ENCODE measurements at places on chromosomes 4 and X.

GRCh38 chrX:69255441-69256290 lies 90.4 kb upstream of the PJA1 start:
- DNase-seq, result no peak

GRCh38 chr4:158799856-158800255 lies 31.0 kb downstream of the FNIP2 start:
- DNase-seq, result no peak

- peak; percentile 4 for DNase-seq
Observed at GRCh38 chr4:118352843-118353533, at the start of gene PRSS12. PRSS12 (minus strand) TSS chr4:118353003; CDS start chr4:118352720, 283 bp downstream.

- no peak for DNase-seq
Observed at GRCh38 chr4:61588621-61589402, 388.7 kb downstream of the ADGRL3 start.

- no peak for DNase-seq
Observed at GRCh38 chr4:119205690-119206089, 6.8 kb upstream of the USP53 start.

DNA sequence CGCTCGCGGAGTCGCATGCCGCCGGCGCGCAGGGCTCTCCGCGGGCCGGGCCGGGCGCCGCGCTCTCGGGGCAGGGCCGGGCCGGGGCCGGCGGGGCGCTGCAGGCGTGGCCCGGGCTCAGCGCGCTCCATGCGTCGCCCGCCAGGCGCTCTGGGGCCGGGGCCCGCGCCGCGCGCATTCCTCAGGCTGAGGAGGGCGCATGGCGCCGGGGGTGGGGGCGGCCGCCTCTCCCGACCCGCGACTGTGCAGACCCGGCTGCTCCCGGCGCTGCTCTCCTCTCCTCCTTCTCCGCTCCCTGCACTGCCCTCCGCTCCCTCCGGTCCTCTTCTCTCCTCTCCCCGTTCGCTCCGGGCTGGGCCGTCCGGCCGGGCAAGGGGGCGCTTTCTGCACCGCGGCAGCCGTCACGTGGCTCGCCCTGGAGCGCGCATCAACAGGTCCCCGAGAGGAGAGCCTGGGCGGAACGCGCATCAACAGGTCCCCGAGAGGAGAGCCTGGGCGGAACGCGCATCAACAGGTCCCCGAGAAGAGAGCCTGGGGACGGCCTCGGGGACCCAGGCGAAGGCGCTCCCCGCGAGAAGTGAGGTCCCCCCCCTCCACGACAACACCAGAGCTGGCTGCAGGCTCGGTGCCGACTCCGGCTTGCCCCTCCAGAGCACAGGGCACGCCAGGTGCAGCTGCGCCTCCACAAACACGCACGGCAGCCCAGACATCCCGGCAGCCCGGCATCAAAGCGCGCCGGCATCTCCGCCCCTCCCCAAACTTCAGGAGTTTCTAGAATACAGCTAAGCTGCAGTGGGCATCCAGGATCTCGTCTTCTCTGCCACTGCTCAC lies 12.9 kb downstream of the PPP2R3B start:
- no peak for DNase-seq

DNA sequence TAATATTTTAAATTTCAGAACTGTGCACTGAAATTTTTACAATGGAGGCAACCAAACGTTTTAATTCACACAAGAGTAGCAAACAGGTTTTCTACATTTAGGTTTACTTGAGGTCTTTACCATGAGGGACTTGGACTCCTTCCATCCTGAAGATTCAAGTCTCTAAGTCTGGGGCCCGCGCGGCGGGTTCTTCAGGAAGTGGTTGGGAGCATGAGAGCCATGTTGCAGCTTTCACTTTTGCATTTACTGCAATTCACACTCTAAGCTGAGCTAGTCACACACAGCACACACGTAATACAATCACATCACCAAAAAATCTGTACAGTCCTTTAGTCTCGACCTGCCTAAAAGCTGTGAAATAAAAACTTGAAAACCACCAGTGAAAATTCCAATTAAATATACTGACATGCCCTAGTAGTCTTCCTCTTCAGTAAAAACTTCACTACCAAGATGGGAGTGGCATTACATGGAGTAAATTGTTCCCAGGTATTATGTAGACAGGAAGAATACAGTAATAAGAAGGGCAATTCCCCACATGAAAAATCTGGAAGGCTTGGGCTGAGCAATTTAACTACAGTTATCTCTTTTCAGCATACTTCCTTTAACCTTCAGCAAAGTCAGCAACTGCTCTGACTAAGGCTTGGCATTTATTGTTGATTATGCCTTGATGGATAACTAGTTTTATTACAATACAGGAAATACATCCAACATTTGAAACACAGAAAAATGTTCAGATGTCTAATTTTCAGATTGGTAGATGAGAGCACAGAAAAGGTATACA lies 571.1 kb upstream of the DIPK2B start:
- DNase-seq, result no peak

GRCh38 chr4:73415807-73416238 lies 11.7 kb downstream of the ALB start:
- DNase-seq, result no peak

GRCh38 chrX:2781226-2781571 lies 29.4 kb downstream of the XG start:
- no peak for DNase-seq

DNA sequence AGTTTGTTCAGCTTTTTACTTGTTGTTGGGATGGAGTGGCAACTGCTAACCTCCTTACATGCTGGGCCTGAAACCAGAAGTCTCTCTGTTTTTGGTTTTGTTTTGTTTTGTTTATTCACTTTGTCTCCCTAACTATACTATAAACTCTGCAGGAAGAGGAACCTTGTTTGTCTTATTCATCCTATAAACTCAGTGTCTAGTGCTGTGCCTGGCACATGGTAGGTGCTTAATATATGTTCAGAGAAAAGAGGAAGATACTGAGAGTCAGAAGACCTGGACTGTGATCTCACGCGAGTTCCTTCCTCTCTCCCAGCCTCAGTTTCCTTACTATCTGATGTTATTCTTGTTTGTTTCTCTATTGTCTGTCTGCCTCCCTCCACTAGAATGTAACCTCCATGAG lies 71.3 kb downstream of the PRPS1 start:
- no peak for DNase-seq

GRCh38 chr4:165319030-165319429 lies 8.4 kb upstream of the MSMO1 start:
- DNase-seq, result no peak

GRCh38 chrX:115452251-115452650 lies 108.7 kb upstream of the PLS3 start:
- DNase-seq, result no peak

DNA sequence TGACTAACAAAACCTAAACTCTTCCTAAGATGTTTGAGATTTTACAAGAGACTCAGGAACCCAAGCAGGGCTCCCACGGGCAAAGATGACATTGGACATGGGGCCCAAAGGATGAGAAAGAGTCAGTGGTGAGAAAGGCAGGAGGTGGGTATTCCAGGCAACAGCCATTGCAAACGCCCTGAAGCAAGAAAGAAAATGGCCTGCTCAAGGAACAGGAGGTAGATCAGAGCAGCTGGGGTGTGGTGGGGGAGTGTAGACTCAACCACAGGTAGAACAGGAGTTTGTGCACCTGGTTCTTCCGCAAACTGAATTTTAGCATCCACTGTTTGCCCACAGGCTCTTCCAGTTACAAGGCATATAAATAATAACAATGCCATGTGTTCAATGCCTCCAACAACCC lies 3.3 kb downstream of the PPP2R2C start:
- no peak for DNase-seq

DNA sequence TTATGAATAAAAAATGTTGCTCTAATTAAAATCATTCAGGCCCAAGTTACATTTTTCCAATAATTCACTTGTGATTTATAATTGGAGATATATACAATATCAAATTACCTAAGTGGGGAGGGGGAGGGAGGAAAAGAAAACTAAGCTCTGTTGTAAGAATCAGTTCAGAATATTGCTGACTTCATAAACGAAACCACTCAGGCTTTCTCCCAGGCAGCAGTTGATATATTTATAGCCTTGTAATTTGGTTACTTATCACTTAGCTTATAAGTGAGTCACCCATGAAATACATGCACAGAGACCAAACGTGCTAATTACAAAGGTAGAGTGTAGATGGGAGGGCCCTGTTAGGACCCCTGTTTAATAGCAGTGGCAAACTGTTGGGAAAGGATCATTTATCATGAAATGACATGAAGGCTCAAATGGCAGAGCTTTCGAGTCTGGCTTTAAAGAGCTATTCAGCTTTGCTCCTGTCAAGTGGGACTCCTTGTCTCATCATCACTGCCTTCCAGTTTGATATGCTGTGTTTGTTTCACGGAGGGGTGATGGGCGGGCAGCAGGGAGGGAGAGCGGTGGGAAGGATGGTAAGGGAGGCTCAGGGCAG lies 105.6 kb upstream of the PGRMC2 start:
- DNase-seq, result no peak

- DNase-seq, result no peak
Observed at GRCh38 chr4:157128395-157128794, 52.4 kb downstream of the GLRB start.

DNA sequence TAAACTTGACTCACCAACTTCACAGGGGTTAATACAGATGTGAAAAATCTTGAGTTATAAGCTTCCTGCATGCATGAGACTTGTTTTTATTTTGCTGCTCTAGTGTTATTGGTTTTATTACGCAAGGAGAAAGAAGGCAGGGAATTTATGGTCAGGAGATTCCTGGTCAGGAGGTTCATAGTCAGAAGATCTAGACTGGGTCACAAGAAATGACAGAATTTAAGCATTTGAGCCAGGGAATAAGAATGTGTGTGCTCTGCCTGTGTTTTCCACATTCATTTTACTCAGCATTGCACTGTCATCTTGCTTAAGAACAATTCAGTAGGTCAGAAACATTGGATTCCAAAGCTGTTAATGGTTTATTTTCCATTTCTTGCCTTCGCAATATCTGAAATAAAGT lies 2522.1 kb downstream of the ARAP2 start:
- DNase-seq, result no peak

- no peak for DNase-seq
Observed at GRCh38 chrX:103629318-103630170, 769 bp downstream of the TCEAL1 start.

DNA sequence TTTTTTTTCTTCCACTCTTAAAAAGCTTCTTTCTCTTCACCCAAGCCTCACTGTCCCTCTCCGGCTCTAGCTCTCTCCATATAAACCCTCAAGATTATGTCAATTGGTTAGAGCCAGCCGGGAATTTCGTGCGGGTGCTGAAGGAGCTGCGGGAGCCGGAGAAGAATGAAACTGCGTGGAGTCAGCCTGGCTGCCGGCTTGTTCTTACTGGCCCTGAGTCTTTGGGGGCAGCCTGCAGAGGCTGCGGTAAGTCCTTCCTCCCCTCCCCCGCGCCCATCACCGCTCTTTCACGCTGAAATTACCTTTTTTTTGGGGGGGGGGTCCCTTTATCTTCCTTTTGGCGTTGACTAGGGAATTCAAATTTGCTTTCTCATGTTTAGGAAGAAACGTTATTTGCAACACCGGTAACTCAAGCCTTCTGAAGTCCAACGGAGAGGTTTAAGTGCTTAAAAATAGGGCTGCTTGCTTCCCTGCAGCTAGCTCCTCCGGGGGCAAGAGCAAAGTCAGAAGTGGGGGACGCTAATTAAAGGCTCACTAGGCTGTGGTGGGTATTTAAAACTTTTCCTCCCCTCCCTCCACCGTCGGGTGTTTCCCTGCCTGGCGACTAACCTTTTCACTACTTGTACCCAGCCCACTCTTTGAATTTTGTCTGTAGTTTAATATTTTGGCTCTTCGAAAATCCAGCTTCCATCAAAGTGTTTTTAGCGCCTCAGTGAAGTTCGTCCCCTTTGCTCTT lies 491 bp downstream of the COL4A5 start:
- DNase-seq, result no peak

DNA sequence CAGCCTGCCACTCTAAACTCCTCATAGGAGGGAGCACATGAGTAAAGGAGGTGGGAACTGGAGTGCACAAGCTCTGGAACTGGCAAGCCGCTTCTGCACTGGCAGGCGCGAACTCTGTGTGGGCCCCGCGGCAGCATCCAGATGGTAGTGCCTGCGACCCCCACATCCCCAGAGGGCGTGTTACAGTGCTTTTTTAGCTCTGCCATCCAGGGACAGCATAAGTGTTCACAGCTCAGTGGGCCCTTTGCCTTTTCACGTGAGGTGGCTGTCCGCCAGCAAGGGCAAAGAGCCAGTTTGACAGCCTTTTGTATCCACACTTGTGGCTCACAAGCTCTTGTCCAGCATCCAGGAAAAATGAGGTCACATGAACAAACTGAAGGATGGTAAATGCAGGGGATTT lies 581.6 kb upstream of the DIAPH2 start:
- no peak for DNase-seq

GRCh38 chrX:115948018-115948923 lies 222.3 kb upstream of the AGTR2 start:
- no peak for DNase-seq

DNA sequence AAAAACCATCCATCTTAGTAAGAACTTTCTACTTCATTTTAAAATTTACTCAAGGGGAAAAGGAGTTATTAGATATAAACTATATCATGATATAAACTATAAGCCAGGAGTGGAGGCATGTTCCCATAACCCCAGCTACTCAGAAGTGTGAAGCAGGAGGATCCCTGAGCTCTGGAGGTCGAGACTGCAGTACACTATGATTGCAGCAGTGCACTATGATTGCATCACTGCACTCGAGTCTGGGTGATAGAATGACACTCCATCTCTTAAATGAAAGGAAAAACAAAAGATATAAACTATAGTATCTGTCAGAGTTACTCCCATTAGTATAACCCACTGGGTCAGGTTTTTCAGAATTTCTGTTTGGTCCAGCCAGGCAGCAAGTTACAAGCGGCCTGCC lies 47.6 kb downstream of the RPS3A start:
- DNase-seq, result no peak

- no peak for DNase-seq
Observed at GRCh38 chrX:55697381-55697780, 20.2 kb upstream of the RRAGB start.

DNA sequence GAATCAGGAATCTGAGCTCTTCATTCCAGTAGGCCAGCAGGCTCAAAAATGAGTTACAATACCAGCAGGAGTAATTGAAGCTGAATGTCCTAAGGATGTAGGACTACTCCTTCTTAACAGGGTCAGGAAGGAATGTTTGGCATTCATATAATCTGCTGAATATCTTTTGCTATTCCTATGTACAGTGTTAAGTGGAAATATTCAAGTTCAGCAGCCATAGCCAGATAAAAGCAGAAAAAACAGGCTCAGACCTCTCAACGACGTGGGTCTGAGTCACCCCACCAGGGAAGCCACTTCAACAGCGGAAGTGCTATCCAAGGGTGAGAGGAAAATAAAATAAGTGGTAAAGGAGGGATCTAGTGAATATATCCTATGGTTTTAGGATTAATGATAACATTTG lies 577.0 kb downstream of the SPOCK3 start:
- DNase-seq, result no peak

- DNase-seq, result no peak
Observed at GRCh38 chr4:102444752-102445151, 56.4 kb upstream of the NFKB1 start.

DNA sequence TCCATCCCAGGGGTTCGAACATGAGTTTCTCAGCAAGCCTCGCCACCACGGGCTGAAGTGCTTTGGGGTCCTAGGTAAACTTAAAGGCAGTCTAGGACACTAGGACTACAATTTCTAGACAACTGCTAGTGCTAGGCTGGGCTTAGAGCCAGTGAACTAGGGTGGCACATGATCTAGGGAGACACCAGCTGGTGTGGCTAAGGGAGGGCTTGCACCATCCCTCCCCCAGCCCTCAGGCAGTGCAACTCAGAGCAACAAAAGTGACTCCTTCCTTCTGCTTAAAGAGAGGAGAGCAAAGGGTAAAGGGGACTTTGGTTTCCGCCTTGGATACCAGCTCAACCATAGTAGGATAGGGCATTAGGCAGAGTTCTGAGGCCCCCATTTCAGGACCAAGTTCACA lies 162.5 kb upstream of the AFF2 start:
- DNase-seq, result no peak

GRCh38 chrX:1105671-1106419 lies 106.6 kb downstream of the CRLF2 start:
- DNase-seq, result no peak
